ENCODE measurements at places on chromosomes 2 and 18. TPM values are rescaled to one million over a fixed set of nuclear protein-coding genes. Genes with fewer than 3 reads are reported as not detected.

- H3K4me3 ChIP-seq: no peak overlapping the region
- no peaks in the 10 kb centered on the region for H3K36me3 ChIP-seq
- no peak overlapping the region for H3K27ac ChIP-seq
- no peaks in the 10 kb centered on the region for H3K4me1 ChIP-seq
- DNase-seq: no peak
- peaks cover 11% of the 10 kb centered on the region for H3K27me3 ChIP-seq
Observed at GRCh38 chr18:78304192-78305164, 675.1 kb upstream of the SALL3 start.

- no peak for DNase-seq
- no peaks in the 10 kb centered on the region for H3K27me3 ChIP-seq
- H3K36me3 ChIP-seq: no peaks in the 10 kb centered on the region
- H3K4me1 ChIP-seq: no peaks in the 10 kb centered on the region
Observed at GRCh38 chr2:141714496-141714895, 416.3 kb downstream of the LRP1B start.

DNA sequence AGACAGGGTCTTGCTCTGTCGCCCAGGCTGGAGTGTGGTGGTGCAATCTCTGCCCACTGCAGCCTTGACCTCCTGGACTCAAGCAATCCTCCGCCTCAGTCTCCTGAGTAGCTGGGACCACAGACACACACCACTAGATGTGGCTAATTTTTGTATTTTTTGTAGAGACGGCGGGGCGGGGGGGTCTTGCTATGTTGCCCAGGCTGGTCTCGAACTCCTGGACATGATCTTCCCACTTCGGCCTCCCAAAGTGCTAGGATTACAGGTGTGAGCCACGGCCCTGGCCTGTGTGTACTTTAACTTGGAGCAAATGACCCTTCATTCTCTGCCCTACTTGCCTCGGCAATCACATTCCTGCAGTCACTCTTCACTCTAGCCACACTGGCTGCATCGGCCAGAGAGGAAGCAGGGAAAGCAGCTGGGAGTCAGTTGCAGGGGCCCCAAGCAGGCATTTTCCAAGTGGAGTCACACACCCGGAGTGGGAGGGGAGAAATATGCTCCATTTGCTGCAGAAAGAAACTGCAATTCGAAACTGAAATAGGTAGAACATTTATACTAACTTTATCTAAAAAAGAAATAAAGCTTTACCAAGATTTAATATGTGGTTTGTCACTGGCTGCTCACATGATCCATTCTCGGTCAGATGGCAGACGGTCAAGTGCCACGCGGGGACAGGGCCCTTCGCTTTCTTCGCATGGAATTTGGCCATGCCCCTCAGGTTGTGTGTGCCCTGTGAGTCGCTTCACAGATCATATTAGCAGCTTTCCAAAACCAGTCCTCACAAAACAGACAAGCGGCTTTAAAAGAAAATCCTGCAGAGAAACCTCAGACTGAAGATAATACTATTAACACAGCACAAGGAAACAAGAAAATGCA is 37.1 kb downstream of the FAM161A start:
- no peaks in the 10 kb centered on the region for H3K27me3 ChIP-seq
- H3K36me3 ChIP-seq: no peaks in the 10 kb centered on the region
- H3K27ac ChIP-seq: no peak overlapping the region
- DNase-seq: no peak
- no peaks in the 10 kb centered on the region for H3K4me1 ChIP-seq

SIX3 gene
- total RNA-seq: 0.21 TPM

DNA sequence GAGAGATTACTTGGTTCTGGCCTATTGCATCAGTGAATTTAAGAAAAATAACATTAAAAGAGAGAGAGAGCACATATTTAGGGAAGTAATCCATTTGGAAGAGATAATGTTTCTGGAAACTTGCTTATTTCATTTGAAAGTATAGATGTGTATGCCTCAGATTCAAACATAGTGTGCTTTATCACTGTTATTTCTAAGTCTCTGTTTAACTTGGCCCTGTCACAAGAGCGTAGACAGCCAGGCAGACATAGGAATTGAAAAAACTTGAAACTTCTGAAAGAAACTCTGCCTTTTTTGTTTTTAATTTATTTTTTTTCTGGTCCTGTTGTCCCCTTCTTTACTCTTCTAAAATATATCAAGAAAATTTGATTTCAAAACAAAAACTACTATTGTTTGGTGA is 849.1 kb downstream of the CNTNAP5 start:
- H3K4me3 ChIP-seq: no peak overlapping the region
- DNase-seq: no peak
- no peaks in the 10 kb centered on the region for H3K4me1 ChIP-seq
- no peaks in the 10 kb centered on the region for H3K27me3 ChIP-seq
- no peak overlapping the region for H3K27ac ChIP-seq

SPR gene
- 75.4 TPM for total RNA-seq

DNA sequence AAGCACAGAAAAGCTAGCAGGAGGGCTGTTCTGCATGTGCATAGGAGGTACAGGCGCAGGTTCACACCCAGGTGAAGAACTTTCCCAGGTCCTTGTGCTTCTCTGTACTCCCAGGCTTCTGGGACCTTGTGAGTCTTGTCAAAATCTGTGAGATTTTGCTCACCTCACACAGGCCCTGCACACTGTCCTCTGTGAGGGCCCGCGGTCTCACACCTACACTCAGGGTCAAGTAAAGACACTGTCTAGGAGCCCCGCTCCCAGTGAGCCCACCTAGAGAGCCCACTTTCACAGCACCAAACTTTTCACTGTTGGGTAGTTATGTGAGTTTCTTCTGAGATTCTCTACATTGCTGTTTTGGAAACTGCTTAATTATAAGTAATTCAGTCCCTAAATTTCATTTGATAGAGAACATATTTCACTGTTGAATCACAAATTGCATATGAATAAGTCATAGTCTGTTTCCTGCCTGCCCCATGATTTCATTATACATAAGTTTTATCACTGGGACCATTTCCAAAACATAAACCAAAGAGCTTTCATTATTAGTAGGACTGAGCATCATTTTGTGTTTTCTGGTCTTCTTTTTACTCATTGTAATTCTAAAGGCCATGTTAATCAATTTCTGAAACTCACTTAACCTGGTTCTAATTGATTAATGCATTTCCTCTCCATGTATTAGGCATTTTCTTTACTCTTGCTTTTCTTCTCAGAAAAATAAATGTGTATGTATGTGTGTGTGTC is 234.2 kb upstream of the SPOPL start:
- no peaks in the 10 kb centered on the region for H3K36me3 ChIP-seq
- H3K27me3 ChIP-seq: no peaks in the 10 kb centered on the region
- no peaks in the 10 kb centered on the region for H3K4me1 ChIP-seq
- no peak for DNase-seq
- H3K27ac ChIP-seq: no peak overlapping the region
- H3K4me3 ChIP-seq: no peak overlapping the region

HAAO gene
- 0.74 TPM for total RNA-seq

- H3K4me3 ChIP-seq: no peak overlapping the region
- no peak overlapping the region for H3K27ac ChIP-seq
- H3K4me1 ChIP-seq: no peaks in the 10 kb centered on the region
- no peak for DNase-seq
- H3K36me3 ChIP-seq: no peaks in the 10 kb centered on the region
Observed at GRCh38 chr2:241989074-241989473, 119.5 kb downstream of the RTP5 start.

MYCN gene
- not detected for total RNA-seq

DNA sequence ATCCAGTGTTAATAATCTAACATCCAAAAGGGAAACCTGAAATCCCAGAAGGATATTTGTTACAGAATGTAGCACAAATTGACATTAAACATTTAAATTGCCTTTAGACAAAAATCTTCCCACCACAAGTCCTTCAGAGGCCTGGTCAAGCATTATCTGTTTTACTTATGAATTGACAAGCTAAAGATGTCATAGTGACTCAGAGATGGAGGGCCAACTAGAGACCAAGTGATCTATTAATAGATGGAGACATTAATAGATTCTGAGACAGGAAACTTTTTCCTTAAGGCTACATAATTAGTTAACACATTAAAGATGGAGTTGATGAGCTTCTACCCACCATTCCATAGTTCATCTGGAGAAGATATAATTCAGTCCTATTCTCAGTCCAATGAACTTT is 526.2 kb downstream of the IRS1 start:
- H3K27ac ChIP-seq: no peak overlapping the region
- DNase-seq: no peak
- H3K4me3 ChIP-seq: no peak overlapping the region
- no peaks in the 10 kb centered on the region for H3K27me3 ChIP-seq
- H3K36me3 ChIP-seq: no peaks in the 10 kb centered on the region
- H3K4me1 ChIP-seq: no peaks in the 10 kb centered on the region

- H3K4me1 ChIP-seq: no peaks in the 10 kb centered on the region
- H3K27me3 ChIP-seq: peaks cover 5% of the 10 kb centered on the region
- H3K27ac ChIP-seq: no peak overlapping the region
- no peaks in the 10 kb centered on the region for H3K36me3 ChIP-seq
- DNase-seq: peak; percentile 22
- H3K4me3 ChIP-seq: no peak overlapping the region
Observed at GRCh38 chr18:24488824-24489493, 28.5 kb downstream of the HRH4 start.

GRCh38 chr2:101012054-101012705 is 10.1 kb downstream of the RPL31 start:
- peaks cover 46% of the 10 kb centered on the region for H3K4me1 ChIP-seq
- no peaks in the 10 kb centered on the region for H3K27me3 ChIP-seq
- no peak overlapping the region for H3K4me3 ChIP-seq
- no peak for DNase-seq

GALNT14 gene
- 0.67 TPM for total RNA-seq

SLC9A4 gene
- not detected for total RNA-seq

HRH4 gene
- not detected for total RNA-seq

DNA sequence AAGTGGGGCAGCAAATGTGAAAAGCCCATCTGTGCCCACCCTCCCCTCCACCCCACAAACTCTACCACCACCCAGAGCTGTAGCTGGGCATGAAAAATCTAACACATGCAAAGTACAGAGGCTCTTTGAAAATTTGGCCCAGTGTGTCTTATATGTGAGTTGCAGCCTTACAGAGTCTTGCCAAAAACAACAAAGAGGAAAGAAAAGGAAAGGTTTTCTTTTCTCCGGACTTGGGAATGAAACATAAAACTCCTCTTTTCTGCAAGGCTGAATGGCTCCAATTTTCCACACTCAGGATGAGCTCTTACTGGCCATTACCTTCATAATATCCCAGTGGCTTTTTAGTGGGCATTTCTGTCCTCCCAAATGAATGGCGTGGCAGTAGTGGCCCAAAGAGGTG is 27.9 kb upstream of the POU3F3 start:
- H3K27me3 ChIP-seq: no peaks in the 10 kb centered on the region
- H3K4me3 ChIP-seq: no peak overlapping the region
- no peaks in the 10 kb centered on the region for H3K36me3 ChIP-seq
- H3K27ac ChIP-seq: no peak overlapping the region
- no peak for DNase-seq
- H3K4me1 ChIP-seq: no peaks in the 10 kb centered on the region

KCNS3 gene
- total RNA-seq: 1.7 TPM

DNA sequence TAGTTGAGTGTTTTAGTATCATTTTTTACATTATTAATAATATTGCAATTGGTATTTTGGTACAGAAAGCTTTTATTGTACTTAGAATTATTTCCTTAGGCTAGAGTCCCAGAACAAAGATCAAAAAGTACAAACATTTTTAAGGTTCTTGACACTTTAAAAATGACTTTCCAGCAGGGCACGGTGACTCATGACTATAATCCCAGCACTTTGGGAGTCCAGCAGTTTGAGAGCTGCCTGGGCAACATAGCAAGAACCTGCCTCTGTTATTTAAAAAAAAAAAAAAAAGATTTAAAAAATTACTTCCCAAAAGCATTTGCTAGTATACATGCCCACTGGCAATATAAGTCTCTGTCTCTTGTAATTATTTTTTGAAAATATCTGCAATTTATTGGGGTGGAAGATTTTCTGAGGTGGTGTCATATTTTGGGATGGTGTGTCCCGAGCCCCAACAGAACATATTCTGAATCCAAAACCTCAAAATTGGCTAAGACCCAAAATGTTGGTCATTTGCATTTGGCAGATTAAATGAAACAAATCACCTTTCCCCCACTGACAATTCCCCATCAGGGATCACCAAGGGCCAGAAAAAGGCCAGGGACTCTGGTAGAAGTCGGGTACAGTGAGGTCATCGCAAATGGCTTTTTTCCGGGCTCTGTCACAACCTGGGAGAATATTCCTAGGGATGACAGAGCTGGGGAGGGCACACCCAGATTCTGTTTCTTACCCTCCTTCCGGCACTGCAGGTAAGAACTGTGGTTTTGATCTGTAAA is 42.1 kb downstream of the NIFK start:
- H3K4me1 ChIP-seq: peaks cover 13% of the 10 kb centered on the region
- no peak overlapping the region for H3K27ac ChIP-seq
- H3K27me3 ChIP-seq: no peaks in the 10 kb centered on the region
- H3K4me3 ChIP-seq: no peak overlapping the region
- no peak for DNase-seq

- H3K27me3 ChIP-seq: no peaks in the 10 kb centered on the region
- H3K4me1 ChIP-seq: no peaks in the 10 kb centered on the region
- H3K4me3 ChIP-seq: no peak overlapping the region
- DNase-seq: no peak
Observed at GRCh38 chr2:81061016-81061415, 756.5 kb upstream of the LRRTM1 start.

- no peaks in the 10 kb centered on the region for H3K36me3 ChIP-seq
- no peak overlapping the region for H3K4me3 ChIP-seq
- no peaks in the 10 kb centered on the region for H3K27me3 ChIP-seq
Observed at GRCh38 chr18:23981369-23981980, 33.1 kb upstream of the TTC39C start.

- no peak for DNase-seq
- H3K4me3 ChIP-seq: no peak overlapping the region
- no peaks in the 10 kb centered on the region for H3K4me1 ChIP-seq
- no peaks in the 10 kb centered on the region for H3K27me3 ChIP-seq
- no peak overlapping the region for H3K27ac ChIP-seq
Observed at GRCh38 chr2:1156531-1156930, 205.9 kb downstream of the SNTG2 start.

UGT1A10 gene
- total RNA-seq: not detected

NPHP1 gene
- total RNA-seq: 7.2 TPM

DNA sequence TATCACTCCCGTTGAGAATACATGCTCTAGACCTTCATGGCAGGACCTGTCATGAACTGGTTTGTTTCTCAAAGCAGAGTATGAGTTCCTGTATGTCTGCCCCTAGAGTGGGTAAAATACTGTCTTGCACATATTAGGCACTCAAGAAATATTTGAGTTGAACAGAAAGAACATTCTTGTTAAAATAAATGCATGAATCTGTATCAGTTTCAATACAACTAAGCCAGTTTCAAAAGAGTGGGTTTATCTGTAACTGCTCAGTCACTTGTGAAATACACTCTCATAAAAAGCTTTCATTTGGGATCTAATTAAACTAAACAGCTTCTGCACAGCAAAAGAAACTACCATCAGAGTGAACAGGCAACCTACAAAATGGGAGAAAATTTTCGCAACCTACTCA is 69.2 kb downstream of the RFTN2 start:
- H3K4me3 ChIP-seq: no peak overlapping the region
- no peaks in the 10 kb centered on the region for H3K27me3 ChIP-seq
- no peaks in the 10 kb centered on the region for H3K4me1 ChIP-seq
